H54 (cell line): ENCODE measurements at places on chromosomes 13 and 19.

DNA sequence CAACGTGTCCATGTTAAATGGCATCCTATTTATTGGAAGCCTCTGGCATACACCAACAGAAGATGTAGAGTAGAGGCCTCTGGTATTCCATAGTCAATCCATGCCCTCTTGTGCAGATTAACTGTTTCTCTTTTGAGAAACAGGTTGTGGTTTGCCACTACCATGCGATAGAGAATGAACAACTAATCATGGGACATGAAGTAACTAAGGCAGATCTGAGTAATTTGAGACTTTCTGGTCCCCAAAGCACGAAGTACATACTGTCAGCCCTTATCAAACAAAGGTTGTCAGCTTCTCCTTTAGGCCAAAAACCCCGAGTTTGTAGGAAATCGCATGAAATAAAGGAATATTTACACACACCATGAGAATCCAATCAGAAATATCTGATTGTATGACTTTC, 3.6 kb downstream of the ZNF121 start:
- DNase-seq: no peak

DNA sequence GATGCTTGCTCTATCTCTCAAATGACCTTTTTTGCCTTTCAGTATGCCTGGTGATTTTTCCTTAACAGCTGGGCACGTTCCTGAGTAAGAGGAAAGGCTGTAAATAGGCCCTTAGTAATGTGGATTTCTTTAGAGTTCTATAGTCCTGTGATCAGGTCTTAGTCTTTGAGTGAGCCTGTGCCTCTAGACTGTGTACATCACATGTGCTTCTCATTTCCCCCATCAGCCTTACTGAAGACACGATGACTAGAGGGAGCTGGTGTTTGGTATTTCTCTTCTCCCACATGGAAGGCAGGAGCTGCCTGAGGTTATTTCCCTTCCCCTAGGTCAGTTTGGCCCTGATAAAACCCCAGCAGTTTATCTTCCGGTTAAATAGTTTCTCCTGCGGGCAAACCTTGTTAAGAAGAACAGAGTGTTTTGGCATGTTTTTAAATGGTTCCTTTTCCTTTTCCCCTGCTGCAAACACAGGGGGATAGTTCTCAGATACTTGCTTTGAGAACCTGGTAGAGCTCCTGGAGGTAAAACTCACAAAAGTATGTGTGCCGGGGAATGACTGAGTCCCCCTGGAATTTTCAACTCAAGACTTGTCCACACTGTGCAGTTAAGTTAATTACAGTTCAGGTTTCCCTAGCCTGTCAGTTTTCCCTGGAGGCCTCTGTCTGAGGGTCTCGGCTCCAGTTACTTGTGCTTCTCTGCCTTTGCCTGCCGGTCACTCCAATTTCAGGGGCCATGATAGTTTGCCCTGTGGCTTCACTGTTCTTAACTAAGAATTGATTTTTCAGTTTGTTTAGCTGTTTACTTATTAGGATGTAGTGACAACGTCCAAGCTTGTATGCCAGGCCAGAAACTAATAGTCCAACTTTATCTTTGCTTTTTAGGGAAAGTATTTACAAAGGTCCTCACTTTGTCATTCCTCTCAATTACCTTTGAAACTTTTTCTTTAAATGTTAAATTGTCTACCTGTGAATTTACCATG, 94.4 kb downstream of the URI1 start:
- DNase-seq: no peak

GRCh38 chr13:76992548-76993001, 694 bp downstream of the CLN5 start:
- DNase-seq: no peak

GRCh38 chr19:27751044-27751391, 1461.9 kb downstream of the UQCRFS1 start:
- DNase-seq: no peak

DNA sequence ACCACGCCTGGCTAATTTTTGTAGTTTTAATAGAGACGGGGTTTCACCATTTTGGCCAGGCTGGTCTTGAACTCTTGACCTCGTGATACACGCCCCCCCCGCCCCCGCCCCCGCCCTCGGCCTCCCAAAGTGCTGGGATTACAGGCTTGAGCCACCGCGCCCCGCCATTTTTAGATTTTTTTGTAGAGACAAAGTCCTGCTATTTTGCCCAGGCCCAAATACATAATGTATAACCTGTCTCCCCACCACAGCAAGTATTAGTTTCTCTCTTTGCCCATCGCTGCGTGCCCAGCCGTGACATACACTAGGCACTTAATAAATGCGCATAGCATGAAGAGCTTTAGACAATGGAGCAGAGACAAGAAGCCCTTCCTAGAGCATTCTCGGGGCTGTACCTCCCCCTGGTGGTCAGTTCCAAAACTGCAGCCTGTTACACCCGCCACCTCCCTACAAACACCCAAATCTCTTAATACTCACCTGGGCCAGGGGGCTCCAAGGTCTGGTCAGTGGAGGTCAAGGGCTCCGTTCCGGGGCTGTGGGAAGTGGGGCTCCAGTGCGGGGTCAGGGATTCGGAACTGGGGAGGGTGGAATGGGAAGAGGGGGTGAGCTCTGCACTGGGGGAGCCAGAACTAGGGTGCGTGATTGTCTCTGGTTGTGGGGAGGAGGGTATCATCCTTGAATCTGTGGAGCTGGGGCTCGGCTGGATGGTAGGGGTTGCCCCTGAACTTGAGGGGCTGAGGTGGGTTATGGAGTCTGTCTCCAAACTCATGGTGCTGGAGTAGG, 22.5 kb downstream of the IQCN start:
- DNase-seq: peak; percentile 77

DNA sequence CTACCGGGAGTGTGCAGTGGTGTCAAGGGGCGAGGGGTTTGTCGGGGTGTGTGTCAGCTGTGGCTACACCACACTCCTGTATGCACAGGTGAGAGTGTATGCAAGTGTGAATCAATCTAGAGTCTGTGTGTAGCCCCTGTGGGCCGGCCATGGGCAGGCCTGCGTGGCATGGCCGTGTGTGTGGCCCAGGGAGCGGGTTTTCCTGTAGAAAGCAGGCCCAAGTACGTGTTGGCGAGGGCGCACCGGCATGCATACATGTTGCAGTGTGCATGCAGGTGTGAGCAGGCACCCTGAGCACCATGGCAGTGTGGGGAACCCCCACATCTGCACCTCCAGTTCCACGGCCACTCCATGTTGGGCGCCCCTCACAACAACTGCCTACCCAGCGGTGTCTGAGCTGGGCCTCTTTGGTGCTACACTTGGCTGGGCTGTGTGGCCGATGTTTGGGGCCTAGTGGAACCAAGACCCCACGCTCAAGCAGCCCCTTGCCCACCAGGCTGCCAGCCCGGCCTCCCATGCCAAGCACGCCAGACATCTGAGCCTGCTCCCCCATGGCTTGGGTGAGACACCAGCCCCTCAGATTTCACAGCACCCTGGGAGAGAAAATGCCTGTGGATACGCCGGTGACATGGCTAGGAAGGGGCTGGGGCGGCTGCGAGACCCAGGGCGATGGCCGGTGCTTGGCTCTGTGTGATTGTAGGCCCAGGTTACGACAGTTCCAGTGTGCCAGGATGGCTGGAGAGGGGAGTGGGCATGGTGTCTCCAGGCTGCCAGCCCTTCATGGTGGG, 2.1 kb downstream of the NFIX start:
- DNase-seq: no peak

GRCh38 chr13:52887165-52887564, 38.7 kb upstream of the PCDH8 start:
- no peak for DNase-seq

- DNase-seq: no peak
Measured at GRCh38 chr19:32105527-32106310, 239.7 kb upstream of the ZNF507 start.

DNA sequence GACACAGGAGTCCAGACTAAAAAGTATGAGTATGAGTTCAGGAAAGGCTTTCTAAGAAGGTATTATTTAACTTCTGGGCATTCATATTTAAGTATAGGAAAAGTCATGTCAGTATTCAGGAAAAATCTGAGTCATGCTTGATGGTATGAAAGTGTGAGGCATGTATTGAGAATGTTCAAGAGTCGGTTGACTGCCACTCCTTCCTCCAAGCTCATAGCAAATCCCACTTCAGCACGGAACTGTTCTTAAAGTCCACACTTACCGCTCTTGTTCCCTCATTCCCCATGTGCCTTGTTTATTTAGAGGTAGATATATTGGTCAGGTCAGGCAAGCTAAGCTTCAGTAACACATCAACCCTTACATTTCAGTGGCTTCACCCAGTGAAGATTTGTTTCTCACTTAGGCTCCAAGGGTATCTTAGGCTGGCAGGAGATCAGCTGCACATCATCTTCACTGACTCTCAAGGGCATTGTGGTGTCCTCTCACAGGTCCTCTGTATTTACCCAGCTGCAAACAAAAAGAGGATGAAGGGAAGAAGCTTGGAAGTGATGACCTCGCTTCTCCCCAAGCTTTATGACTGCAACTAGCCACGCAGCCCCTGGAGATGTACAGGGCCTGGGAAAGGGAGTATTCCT, 1189.2 kb downstream of the EFNB2 start:
- DNase-seq: peak; percentile 30
